Thyroid gland (tissue), 4 donors: ENCODE measurements at places on chromosomes 2 and 18. TPM values are rescaled to one million over a fixed set of nuclear protein-coding genes. Genes with fewer than 3 reads are reported as not detected.

GRCh38 chr2:17814601-17815000, 1.7 kb upstream of the MSGN1 start:
- no peak for DNase-seq
- H3K27ac ChIP-seq = no peak overlapping the region
- no peaks in the 10 kb centered on the region for H3K4me1 ChIP-seq

- DNase-seq = no peak
- no peaks in the 10 kb centered on the region for H3K27me3 ChIP-seq
- H3K27ac ChIP-seq = no peak overlapping the region
- H3K4me1 ChIP-seq = peaks cover 17% of the 10 kb centered on the region
- H3K36me3 ChIP-seq = no peaks in the 10 kb centered on the region
- H3K4me3 ChIP-seq = no peak overlapping the region
Measured at GRCh38 chr2:48253301-48253700, 276.7 kb upstream of the STON1 start.

DNA sequence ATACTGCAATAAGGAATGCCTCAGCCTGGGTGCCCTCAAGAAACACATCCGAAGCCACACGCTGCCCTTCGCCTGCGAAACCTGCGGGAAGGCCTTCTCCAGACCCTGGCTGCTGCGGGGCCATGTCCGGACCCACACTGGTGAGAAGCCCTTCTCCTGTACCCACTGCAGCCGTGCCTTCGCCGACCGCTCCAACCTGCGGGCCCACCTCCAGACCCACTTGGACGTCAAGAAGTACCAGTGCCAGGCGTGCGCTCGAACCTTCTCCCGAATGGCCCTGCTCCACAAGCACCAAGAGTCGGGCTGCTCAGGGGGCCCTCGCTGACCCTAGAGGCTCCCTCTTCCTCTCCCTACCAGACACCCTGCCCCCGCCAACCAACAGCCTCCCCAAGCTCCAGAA, 37.6 kb downstream of the UNC80 start:
- H3K4me1 ChIP-seq = no peaks in the 10 kb centered on the region
- no peak for DNase-seq
- no peaks in the 10 kb centered on the region for H3K27me3 ChIP-seq

DNA sequence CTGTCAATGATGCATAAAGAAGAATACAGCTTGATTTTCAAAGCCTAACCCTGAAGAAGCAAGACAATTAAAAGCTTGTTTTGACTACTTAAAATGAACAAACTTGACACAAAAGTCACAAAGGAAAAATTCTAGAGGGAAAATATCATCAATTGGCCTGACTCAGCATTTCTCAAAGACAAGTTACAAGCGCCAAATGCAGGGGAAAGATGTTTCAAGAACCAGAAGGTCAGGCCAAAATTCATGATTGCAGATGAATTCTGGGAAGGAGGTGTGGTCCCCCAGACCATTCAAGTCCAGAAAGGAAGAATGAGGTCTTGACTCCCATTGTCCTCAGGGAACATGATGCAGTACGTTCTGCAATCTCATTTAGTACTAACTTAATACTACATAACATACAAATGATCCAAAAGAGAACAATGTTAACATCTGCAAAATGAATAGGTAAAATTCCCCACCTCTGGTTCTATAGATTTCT, 64.5 kb downstream of the FAM210A start:
- no peak for DNase-seq
- H3K27ac ChIP-seq = no peak overlapping the region
- H3K27me3 ChIP-seq = no peaks in the 10 kb centered on the region
- peaks cover 4% of the 10 kb centered on the region for H3K36me3 ChIP-seq
- H3K4me3 ChIP-seq = no peak overlapping the region

- no peak overlapping the region for H3K4me3 ChIP-seq
- no peaks in the 10 kb centered on the region for H3K4me1 ChIP-seq
- no peaks in the 10 kb centered on the region for H3K27me3 ChIP-seq
- no peak overlapping the region for H3K27ac ChIP-seq
- H3K36me3 ChIP-seq = no peaks in the 10 kb centered on the region
Measured at GRCh38 chr2:196105951-196106350, 37.3 kb upstream of the DNAH7 start.

GRCh38 chr2:99789849-99790248, 300.0 kb upstream of the REV1 start:
- no peak overlapping the region for H3K4me3 ChIP-seq
- DNase-seq = no peak
- H3K4me1 ChIP-seq = no peaks in the 10 kb centered on the region
- H3K36me3 ChIP-seq = no peaks in the 10 kb centered on the region
- no peaks in the 10 kb centered on the region for H3K27me3 ChIP-seq
- H3K27ac ChIP-seq = no peak overlapping the region

Gene GULP1
- total RNA-seq = 38.8 TPM

Gene CXCR1
- total RNA-seq = 0.13 TPM

Gene EMILIN1
- total RNA-seq = 18.6 TPM

Gene ASB1
- total RNA-seq = 12.4 TPM
